Effector CD4-positive, alpha-beta T cell (primary cell): ENCODE measurements at places on chromosomes 6 and 20.

DNA sequence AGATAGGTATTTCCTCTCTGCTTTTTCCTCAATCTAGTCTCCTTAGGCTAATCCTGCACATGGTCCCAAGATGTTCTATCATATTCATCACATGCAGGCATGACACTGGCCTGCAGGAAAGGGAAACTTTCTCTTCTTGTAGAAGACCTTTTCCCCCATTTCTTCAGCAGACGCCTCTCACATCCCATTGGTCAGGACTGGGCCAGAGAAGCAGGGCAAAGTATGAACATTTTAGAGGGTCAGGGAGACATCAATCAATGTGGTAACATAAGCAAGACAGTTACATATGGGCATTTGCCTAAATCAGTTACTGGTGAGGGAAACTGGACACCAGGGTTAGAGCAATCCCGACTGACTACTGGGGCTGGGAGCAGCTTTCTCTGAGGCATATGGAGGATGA is 90.1 kb downstream of the CRYBG1 start:
- no peak for DNase-seq

- DNase-seq, result no peak
These were observed 17.1 kb downstream of the CHD6 start for GRCh38 chr20:41600926-41601631.

DNA sequence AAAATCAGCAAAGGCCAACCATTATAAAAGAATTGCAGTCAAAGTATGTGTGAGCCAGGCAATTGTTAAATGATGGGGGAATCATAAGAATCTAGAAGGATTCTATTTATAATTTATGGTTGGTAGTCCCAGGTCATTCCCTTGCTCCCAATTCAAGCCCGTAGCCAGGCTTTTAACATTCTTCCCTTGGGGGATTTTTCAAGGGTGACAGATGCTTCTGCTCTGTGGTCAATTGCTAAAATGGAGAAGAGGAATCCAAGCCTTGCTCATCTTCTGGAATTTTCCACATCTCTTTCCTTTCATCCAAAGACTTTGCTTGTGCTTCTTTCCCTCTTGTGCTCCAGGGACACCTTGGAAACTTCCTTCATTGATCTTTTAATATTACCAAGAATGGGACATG is 18.0 kb upstream of the BCAS1 start:
- DNase-seq, result no peak

DNA sequence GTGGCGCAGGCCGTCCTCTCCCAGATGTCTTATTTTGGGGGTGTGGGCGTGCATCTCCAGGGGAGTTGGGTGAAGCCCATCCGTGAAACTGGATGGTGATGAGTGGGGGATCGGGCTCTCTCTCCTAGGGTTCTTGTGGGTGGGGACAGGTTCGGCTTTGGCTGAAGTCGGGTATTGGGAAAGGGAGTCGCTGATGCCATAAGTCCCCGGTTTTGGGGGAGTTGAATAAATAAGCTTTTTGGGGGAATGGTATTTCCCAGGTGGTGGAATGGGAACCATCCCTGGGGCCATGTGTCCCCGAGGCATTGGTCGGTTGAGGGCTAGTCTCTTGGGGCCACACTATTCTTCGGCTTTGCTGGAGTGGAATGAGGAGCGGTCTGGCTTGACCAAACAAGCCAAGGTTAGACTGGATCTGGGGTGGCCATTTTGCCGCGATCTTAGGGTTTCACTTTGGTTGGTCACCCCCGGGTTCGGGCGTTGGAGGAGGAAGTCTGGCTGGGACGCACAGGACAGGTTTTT is 481 bp downstream of the ZNF133 start:
- no peak for DNase-seq

DNA sequence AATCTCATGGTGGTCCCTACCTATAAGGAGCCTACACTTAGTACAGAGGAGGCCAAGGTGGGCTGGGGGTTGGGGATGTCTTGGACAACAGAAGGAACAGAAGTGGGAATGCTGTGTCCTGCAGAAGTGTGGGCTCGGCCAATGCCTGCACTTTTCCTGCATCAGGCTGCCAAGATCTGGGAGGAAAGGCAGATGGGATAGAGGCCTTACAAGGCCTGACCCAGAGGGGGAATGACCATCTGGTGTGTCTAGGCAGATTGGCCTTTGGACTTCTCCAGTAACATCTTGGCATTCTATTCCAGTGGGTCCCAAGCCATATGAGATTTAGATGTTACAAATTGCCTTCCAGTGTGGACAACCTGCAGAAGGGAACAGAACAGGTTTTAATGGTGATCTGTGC is 124.7 kb upstream of the GPR6 start:
- DNase-seq, result no peak

GRCh38 chr6:33410711-33411631 is at the start of gene PHF1:
PHF1 (plus strand) TSS chr6:33411014; CDS start chr6:33412264, 1,250 bp downstream.
- DNase-seq, result peak; percentile 77

- DNase-seq, result no peak
These were observed 13.2 kb downstream of the SYNGAP1 start for GRCh38 chr6:33433001-33433543.

DNA sequence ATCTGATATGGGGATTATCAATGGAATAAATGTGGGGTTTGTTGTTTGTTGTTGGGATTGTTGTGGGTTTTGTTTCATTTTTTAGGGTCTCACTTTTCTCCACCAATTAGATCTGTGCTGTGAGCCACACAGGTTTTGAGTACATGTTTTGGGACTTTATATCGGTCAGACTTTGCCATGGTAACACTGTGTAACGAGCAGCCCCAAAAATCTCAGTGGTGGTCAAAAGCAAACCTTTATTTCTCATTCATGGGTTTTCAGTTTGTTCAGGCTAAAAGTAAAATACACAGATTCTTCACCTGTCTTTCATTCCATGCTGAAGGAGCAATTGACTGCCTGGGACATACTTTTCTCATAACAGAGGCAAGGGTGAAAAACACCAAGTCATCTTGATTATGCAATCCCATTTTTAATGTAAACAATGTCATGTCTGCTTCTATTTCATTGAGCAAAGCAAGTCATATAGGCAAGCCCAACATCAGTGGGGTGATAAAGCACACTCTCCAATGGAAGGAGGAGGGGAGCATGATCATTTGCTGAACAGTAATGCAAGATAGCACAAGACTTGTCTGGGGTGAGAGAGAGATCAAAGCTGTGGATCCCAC is 101.1 kb upstream of the PLCB4 start:
- DNase-seq, result no peak

DNA sequence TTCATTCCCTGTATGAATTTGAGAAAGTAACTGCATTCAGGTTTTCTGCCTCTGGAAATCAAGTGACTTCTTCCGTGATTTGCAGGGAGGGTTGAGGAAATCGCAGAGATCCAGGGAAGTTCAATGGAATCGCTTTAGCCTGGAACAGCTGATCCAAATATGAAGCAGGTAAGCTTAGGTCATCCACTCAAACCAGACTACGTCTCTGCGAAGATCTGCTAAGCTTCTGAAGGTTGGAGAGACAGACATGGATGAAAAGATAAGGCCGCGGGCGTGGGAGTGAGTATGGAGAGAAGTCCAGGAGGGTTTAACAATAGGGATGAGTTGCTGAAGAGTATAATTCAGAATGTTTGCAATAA is 34.2 kb upstream of the BTN3A2 start:
- no peak for DNase-seq

GRCh38 chr6:1170794-1171193 is 141.1 kb upstream of the FOXQ1 start:
- DNase-seq, result no peak

DNA sequence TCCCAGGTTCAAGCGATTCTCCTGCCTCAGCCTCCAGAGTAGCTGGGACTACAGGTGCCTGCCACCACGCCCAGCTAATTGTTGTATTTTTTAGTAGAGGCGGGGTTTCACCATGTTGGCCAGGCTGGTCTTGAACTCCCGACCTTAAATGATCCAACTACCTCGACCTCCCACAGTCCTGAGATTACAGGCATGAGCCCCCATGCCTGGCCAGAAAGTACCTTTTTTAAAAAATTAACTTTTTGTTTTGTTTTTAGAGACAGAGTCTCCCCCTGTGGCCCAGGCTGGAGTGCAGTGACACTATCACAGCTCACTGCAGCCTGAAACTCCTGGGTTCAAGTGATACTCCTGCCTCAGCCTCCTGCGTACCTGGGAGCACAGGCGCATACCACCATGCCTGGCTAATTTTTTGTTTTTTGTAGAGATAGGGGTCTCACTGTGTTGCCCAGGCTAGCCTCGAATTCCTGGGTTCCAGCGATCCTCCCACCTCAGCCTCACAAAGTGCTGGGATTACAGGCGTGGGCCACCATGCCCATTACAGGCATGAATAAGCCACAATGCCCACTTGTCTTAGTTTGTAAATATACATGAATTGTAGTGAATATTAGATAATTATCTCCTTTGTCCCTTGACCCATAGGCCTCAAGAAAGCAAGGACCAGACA is 17.4 kb upstream of the EEF1A1 start:
- no peak for DNase-seq

DNA sequence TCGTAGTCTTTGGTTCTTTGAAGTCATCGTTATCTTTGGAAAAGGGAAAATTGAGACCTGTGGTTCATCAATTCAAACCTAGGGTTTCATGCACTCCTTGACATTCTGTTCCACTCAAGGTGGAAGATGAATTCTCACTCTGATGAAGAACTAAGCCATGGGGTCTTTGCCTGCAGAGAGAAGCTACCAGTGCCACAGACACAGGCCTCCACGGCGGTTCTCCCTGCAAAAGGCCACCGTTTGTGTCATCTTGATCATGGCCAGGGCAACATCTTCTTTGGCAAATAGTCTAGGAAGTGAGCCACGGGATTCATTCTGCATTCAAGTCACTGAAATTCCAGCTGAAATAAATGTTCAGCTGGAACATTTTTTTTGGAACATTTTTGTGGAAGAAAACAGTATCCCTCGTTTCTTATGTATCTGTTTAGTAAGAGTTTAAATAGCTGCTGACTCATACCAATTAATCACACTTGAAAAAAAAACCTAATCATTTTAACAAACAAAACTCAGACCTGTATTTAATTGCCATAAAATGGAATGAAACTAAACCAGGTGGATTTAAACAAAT is 206.0 kb upstream of the FOXQ1 start:
- no peak for DNase-seq

DNA sequence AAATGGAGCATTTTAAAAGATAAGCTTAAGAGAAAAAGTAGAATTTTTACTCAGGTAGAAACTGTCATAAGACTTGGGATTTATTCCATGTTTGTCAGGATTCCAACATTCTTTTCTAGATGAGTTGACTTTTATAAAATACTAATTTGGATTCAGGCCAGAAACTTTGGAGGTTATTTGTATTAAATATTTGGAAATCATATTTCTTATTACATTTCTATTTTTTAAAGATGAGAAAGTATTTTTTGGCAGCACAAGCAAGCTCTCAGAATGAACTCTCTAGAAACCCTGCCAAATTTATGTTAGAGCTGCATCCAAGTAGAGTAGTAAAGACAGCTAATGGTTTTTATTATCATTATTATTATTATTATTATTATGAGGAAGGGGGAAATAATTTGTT is 1014.9 kb upstream of the GJE1 start:
- no peak for DNase-seq
